ENCODE measurements at places on chromosomes 7 and 10.

DNA sequence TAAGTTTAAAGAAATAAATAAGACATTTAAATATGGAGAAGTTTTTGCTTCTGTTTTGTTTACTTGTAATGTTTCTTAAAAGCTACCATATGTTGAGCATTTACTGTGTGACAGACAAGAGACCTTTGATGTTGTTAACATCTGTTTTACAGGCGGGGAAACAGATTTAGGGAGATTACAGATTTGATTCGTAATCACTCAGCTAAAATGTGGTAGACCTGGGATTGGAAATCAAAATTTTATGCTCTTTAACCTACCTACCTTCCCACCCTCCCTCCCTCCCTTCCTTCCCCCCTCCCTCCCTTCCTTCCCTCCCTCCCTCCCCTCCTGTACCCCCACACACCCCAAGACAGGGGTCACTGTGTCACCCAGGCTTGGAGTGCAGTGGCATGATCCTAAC is 11.7 kb downstream of the LCOR start:
- no peak for DNase-seq

DNA sequence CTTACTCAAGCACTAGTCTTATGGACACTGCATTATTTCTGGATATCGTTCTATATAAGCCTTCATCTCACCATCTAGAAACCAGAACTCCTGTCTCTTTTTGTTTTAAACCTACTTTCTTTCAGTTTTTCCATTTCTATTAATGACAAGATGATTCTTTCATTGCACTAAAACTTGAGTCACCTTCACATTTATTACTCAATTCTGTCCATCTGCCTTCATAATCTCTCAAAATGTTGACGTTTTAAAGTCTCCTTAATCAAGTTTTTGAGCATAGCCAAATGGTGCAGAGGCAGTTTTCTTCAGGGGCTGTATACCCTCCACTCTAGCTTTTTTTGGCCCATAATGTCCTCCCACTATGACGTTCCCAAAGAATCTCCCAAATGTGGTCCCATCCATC is 17.6 kb downstream of the STAM start:
- DNase-seq = no peak

- DNase-seq = no peak
Observed at GRCh38 chr7:46725136-46725535, 804.1 kb upstream of the IGFBP3 start.

DNA sequence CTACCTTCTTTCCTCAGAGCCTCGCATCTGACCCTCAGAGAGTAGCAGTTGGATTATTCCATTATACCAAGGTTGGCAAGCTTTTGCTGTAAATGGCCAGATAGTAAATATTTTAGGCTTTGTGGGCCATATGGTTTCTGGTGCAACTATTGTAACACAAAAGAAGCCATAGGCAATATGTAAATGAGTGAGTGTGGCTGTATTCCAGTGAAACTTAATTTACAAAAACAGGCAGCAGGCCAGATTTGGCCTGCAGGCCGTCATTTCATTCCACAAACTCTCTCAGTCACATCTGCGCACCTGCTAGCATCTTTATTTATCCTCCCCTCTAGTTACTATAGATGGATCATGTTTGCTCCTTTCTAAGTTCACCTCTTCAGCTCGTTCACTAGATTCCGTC is 6.7 kb downstream of the ZNF518A start:
- DNase-seq = no peak

- no peak for DNase-seq
Observed at GRCh38 chr7:80932536-80932935, 13.7 kb upstream of the SEMA3C start.

GRCh38 chr10:62475551-62475950 is 101.4 kb downstream of the ZNF365 start:
- no peak for DNase-seq

- DNase-seq = peak; percentile 16
Observed at GRCh38 chr7:156999958-157000726, 10.3 kb downstream of the MNX1 start.

DNA sequence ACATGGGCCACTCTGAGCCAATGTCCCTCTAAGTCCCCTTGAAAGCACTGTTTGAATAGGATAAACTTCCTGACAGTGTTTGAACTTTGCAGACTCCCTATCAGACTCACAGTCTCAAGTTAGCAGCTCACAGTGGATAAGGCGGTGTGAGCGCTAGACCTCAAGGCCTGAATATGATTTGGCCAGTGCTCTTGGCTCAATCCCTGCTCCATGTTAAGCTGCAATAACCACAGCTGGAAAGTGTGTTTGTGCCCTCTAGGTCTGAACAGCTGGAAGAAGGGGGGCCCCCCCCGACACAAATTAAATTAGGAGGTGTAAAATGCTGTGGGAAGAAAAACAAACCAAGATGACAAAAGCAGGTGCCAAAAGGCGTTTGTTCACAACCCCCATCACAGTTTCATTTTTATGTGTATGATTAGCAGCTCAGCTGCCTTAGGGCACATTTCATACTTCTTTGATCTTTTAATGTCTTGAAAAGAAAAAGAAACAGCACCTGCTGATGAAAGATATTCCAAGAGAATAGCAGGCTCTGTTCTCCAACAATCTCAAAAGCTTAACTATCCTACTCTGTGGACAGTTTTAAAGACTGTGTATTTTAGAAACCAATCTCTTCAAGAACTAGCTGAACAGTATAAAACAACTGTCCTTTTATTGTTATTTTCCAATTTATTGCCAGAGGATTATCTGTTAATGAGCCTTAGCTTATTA is 167.6 kb downstream of the SNX13 start:
- DNase-seq = no peak

DNA sequence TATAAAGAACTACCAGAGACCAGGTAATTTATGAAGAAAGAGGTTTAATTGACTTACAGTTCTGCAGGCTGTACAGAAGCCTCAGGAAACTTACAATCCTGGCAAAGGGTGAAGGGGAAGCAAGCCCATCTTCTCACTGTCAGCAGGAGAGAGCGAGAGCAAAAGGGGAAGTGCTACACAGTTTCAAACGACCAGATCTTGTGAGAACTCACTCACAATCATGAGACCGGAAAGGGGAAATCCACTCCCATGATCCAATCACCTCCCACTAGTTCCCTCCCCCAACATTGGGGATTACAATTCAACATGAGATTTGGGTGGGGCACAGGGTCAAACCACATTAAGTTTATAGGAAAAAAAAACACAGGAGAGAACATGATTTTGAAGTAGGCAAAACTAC is 222.1 kb upstream of the SHH start:
- DNase-seq = no peak

DNA sequence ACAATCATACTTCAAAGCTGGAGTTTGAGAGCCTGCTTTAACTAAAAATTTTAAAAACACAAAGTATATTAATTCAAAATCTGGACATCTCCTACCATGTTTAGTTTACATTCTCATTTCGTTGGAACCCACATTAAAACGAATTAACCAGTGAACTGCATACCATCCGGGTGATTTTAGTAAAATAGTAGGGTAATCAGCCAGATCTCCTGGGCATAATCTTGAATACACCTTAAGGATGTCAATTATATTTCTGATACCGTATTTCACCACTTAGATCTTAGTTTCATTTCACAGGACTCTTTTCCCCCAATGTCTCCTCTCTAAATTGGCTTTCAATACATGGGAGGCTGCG is 175.6 kb upstream of the PFKP start:
- DNase-seq = no peak

- no peak for DNase-seq
Observed at GRCh38 chr7:48938539-48939295, 14.4 kb downstream of the CDC14C start.

- no peak for DNase-seq
Observed at GRCh38 chr10:88848499-88848898, 3.1 kb downstream of the ANKRD22 start.

DNA sequence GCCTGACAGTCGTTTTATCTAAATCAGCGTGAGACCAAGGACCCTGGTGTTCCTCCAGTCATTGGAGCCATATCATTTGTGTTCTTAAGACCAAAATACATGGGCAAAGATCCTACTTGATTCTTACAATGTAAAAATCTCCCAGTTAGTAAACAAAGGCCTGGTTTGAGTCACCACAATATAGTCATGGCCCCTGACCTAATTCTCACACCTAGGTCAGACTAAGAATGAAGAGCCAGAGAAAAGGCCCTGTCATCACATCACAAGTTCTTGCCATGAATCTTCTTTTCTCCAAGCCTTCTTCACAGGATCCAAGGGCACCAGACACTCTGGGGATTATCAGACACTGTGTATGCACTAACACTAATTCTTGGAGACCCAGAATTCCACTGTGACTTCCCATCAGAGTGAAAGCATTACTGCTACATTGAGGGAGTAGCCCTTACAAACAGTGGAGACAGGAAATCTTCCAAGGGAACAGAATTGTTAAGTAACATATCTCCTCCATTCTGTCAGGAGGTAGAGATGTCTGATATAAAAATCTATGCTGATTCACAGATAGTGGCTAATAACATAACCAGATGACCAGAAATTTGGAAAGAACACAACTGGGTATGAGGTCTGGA is 7.6 kb upstream of the ERVW-1 start:
- no peak for DNase-seq

- DNase-seq = no peak
Observed at GRCh38 chr10:16439295-16439694, 2.5 kb downstream of the PTER start.
